GM12878 (cell line): ENCODE measurements at places on chromosomes 13 and 19.

DNA sequence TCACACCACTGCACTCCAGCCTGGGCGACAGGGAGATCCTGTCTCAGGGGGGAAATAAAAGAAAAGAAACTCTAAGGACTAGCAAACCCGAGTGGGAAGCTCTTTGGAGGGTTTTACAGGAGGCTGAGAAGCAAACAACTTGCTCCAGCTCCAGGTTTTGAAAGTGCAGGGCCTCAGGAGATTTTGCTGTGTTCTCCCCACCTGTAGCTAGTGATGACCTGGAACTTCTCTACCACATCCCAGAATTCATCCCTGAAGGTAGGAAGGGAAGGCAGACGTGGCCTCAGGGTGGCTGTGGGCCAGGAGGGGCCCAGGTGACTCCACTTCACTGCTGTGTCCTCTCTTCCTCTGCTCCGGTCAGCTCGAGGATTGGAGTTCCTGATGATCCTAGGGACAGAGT is 16.3 kb upstream of the PSMD8 start:
- no peak for DNase-seq

GRCh38 chr13:63044589-63045313 is 1629.1 kb upstream of the PCDH20 start:
- DNase-seq, result no peak

DNA sequence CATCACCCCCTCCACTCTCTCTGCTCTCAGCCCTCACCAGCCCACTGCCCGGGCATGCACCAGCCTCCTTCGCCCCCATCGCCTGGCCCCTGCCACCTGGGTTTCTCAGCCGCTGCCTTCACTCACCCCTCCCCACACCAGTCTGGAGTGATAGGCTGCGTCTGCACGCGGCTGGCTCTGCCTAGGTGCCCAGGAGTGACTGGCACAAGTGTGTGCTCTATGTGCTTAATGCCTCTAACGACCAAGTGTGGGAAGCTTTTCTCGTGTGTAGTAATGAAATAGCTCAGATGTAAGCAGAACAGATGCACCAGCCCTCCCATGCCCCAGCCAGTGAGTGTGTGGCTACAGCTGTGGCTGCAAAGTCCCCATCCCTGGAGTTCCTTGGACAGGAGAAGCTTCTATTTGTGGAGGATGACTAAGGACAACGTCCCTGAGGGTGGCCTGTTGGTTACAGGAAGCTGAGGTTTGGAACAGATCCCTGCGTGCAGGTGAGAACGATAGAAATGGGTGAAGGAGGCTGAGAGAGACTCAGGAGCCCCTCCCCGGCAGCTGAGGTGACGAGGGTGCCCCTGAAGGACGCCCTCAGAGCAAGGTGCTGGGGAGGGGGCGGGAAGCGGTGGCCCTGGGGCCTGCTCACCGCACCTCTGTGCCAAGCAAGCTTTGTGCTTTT is 35.6 kb downstream of the ATP11A start:
- peak; percentile 24 for DNase-seq

DNA sequence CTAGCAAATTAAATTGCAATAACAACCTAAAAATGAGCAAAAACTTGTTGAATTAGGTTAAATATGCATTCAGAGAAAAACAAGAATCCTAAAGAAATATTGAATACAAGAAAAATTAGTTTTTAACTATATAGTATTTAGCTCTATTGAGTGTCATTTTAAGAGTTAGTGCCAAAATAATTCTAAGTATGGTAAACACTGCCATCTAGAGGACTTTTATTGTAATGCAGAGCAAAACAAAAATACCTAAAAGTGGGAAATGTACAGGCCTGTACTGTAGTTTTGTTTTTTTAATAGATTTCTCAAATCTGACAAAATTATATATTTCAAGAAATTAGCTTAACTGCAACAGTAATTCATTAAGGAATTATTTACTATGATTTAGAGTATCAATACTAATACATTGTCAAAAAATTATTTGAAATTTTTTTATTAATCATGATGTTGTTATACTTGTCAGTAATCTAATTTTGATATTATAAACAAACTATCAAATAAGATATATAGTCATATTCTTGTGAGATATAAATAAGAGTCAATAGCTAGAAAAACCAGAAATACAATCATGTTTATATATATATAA is 8.2 kb upstream of the PCDH9 start:
- no peak for DNase-seq

DNA sequence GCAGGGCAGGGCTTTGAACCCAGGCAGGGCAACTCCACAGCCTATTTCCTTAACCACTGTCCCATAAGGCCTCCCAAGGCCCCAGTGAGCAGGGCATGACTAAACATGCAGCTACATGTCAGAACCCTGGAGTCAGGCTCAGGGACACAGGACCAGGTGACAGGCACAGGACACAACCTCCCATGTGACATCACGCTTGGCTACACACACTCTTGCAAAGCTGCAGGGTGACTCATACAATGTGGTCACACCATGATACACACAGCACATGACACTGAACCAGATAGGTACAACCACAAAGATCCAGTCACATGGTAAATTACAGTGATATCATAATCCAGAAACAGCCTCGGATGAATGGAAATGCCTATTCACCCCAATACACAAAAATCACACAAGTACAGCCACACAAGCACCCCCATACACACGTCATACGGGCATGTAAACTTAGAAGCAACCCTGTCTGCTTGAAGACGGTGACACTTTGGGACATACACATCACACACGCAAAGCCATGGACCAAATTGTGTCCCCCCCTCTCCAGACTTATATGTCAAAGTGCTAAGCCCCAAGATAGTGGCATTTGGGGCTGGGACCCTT is 14.5 kb downstream of the KLK4 start:
- DNase-seq, result peak; percentile 100

GRCh38 chr13:98998831-98999638 is 21.2 kb upstream of the DOCK9 start:
- DNase-seq, result peak; percentile 41

DNA sequence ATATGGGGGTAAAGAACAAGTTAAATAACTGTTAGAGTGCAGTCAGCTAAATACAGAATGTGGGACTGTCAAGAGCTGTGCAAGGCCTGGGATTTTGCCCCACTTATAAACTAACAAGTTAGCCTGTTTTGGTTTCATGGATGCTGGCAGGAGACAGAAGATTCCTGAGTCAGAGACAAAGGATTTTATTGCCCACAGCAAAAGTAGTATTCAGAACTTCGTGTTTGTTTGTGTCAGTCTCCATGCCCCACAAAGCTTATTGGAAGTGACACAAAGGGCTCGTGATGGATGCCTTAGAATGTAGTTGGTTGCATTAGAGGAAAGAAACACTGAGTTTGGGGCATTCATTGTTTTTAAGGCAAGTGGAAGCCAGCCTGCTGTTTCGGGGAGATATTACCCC is 22.2 kb upstream of the SPRYD7 start:
- DNase-seq, result no peak

GRCh38 chr13:49217962-49218492 is 2.1 kb upstream of the MLNR start:
- DNase-seq, result no peak

- no peak for DNase-seq
Observed at GRCh38 chr13:32947411-32948276, 68.6 kb upstream of the KL start.

DNA sequence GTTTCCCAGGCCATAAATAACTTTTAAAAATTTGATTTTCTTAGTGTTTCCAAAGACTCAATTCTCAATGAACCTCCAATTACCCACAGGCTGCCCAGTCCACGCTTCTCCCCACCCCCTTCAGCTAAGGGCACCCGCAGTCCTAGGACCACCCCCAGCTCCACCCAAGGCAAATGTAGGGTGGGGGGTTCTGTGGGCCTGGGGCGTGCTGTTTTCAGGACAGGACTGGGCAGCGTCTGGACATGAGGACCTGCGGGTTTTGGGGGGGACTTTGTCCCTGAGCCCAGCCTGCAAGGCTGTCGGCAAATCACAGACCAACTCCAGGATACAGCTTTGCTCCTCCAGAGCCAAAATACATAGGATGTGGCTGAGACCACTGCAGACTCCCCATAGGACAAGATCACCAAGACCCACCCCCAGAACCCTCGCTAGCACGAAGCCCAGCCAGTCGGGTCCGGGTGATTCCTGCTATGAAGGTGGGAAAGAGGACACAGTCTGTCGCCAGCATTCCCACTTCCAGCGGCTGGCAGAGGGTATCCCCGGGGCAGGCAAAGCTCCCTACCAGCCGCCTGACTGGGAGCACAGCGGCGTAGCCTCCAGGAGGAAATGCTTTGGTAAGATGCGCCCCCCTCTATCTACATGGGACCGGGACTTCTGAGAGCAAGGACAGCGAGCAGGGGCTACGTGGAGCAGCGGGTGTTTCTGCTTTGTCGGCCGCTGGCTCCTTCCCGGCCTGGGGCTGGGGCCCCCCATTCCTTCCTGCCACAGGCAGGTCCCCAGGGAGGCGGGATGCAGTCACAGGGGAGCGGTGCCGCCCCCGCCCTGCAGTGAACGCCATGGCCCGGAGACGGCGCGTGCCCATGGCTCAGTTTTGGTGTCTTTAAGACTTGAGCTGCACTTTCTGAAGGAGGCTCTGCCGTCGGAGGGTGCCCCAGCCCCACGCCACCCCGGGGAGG is 1.6 kb upstream of the TIMM13 start:
- no peak for DNase-seq

DNA sequence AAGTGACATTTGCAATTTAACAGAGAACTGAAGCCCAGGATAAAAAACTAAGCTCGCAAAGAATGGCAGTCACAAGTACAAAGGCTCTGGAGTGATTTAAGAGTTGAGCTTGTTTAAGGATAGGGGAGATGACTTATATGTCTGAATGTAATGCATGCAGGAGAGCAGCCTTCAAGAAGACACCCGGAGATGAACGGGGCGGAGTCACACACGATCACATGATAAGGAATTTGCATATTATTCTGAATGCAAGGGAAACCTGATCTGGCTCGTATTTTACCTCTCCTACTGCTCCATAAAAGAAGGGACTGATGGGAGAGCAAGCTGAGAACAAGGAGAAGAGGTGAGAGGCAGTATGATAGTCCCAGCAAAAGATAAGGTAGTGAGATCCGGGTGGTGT is 12.9 kb downstream of the TBC1D4 start:
- no peak for DNase-seq

- DNase-seq, result no peak
Observed at GRCh38 chr13:46182491-46182877, 507 bp upstream of the LCP1 start.

- DNase-seq, result no peak
Observed at GRCh38 chr13:100594731-100595130, 6.1 kb upstream of the GGACT start.
